Jurkat, Clone E6-1 (cell line): ENCODE measurements at places on chromosomes 4 and X.

GRCh38 chr4:62328526-62328925 lies 1128.4 kb downstream of the ADGRL3 start:
- no peak for DNase-seq

- no peak for DNase-seq
These were observed 213.5 kb downstream of the CBR4 start for GRCh38 chr4:168796362-168797106.

DNA sequence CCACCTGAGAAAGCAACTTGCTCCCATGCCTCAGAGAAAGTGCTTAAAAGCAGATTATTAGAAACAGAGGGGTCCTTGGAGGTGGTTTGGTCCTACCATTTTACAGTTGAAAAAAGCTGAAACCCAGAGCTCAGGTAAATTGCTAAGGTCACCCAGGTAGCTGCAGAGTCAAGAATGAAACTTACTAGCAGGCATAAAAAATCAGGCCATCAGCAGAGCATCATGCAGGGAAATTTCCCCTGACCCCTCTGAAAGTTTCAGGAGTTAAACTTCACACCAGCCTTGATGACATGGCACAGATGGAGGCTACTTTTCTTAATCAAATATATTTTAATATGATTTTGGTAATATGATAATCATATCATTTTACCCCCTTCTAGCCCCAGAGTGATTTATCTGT lies 70.3 kb downstream of the IRF2 start:
- DNase-seq, result no peak

- DNase-seq, result no peak
These were observed 672 bp downstream of the LONRF3 start for GRCh38 chrX:118974908-118975671.

GRCh38 chr4:57114973-57115372 lies 4.8 kb upstream of the IGFBP7 start:
- no peak for DNase-seq

- no peak for DNase-seq
These were observed 1.3 kb downstream of the PTPN13 start for GRCh38 chr4:86595426-86595805.

DNA sequence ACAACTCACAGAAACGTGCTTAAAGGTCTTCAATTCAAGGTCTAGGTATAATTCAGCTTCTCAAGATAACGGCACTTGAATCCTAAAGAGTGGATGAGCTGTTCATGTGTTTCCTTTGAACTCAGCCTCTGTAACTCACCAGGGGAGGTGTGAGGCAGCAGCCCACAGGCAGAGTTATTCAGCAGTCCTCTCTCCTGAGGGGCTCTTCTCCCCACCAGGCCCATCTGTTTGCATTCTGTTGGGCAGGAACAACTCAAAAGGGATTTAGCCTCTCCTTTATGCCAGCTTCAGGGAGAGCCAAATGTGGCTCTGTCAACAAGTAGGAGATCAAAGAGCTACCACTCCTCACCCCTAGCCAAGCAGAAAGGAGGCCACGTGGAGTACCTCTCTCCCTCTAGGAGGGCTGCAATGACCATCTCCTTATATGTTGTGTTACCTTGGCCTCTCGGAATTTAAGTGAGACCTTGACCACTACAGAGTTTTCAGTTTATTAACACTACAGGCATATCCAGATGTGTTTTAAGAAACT lies 151.2 kb downstream of the SPATA18 start:
- DNase-seq, result no peak

- DNase-seq, result peak; percentile 86
These were observed at the start of gene NSD2 for GRCh38 chr4:1870578-1871443. Gene NSD2 (plus strand): TSS chr4:1871393. CDS start chr4:1900655, 29,262 bp downstream.
